ENCODE measurements at places on chromosomes 1 and 21. TPM values are rescaled to one million over a fixed set of nuclear protein-coding genes. Genes with fewer than 3 reads are reported as not detected.

- DNase-seq = no peak
Measured at GRCh38 chr1:221824025-221824424, 82.1 kb upstream of the DUSP10 start.

DNA sequence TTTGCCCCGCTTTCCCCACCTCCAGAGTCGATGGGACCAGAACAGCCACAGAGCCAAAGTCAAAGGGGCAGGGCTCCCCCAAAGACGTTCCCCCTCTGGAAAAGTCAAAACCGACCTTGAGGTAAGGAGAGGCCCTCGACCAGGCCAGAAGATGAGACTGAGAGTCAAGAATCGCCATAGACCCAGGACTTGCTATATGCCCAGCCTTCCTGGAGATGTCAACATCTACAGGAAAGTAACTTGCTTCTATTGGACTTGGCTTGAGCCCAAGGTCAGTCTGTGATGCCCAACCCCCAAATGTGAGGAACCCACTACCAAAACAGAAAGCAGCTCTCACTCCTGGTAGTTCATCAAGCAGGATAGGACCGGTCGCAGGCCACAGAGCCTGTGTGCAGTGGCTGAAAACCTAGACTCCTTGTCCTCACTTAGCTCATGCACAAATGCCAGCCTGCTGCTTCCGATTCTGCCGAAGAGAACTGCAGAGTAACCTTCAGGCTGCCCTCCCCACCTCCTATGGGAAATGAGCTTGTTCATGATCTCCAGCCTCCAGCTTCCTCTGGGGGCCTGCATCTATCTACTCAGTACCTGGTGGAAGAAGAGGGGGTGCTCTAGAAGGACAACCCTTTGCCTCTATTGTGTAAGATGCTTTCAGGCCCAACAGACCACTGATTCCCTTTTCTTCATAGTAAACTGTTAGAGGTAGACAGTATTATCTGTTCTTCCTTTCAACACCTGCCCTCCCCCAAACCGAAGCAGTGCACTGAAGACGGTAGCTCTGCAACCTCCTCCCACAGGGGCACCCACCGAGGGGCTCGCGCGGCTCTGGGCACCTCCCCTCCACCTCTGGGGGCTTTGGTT lies 1.4 kb downstream of the ACOT7 start:
- no peak for DNase-seq

- no peak for DNase-seq
Measured at GRCh38 chr1:24042315-24042714, 62.2 kb upstream of the SRSF10 start.

DNA sequence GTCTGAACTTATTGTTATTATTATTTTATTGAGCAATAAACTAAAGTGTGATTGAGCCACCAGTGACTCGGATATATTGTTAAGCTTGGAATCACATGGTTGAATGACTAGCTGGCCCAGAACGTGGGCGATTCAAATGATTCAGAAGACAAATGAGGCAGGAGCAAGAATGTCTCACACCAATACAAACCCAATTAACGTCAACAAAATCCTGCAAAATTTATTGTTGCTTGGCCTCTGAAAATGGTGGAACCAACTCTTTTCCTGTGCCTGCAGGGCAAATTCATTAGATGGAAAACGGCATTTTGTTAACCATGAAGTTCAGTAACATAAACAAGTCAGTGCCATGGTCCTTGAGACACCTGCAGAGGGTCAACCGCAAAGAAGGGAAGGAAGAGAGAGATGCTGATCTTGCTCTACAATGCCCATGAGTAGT lies 482.0 kb downstream of the SETD4 start:
- no peak for DNase-seq

Gene FCGR3A
- total RNA-seq = not detected

Gene NCF2
- total RNA-seq = not detected

DNA sequence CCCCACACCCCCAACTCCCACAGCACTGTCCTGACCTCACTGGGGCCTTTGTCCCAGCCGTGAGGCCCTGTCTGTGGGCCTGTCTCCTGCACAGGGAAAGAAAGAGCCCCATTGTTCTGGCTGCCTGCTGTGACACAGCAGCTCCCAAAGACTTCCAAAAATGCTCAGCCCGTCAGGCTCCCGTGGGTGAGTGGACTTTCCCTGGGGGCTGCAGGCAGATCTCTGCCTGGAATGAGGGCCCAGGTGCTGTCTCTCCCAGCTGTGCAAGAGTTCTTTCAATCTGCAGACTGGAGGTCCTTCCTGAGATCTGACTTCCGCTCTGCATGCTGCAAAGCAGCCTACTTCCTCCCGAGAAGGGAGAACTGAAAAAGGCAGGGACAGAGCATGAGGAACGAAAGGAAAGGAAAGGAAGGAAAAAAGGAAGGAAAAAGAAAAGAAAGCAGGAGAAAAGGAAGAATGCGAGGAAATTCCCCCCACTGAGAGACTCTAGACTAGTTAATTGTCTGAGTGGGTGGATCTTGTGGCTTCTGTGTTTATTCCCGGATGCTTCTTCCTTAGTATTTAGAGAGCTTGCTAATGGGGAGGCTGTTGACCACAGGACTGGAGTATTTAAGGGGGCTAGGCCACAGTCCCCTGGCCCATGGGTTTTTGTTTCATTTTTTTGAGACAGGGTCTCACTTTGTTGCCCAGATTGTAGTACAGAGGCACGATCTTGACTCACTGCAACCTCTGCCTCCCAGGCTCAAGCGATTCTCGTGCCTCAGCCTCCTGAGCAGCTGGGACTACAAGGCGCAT lies 15.0 kb downstream of the NES start:
- no peak for DNase-seq

DNA sequence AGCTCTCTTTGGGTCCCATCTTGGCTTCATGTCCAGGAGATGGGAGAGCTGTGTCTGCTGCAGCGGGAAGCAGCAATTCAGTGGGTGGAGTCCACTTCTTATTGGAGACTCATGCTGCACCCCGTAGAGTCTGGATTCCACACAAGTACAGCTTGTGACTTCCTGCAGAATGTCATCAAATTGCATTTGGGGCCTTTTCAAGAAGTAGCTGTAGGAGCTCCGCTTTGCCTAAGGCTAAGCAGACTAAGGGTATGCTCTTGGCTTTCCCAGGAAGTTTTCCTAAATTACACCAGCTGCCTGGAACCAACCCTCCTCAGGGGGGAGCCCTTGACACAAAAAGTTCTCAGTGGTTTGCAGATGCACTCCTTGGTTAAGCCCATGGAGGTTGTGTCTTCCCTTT lies 5.7 kb upstream of the MOB3C start:
- DNase-seq = no peak

GRCh38 chr1:160755461-160755860 lies 16.4 kb downstream of the SLAMF7 start:
- DNase-seq = no peak
